ENCODE measurements at places on chromosomes 7 and 10. TPM values are rescaled to one million over a fixed set of nuclear protein-coding genes. Genes with fewer than 3 reads are reported as not detected.

CFTR gene
- not detected for total RNA-seq

ANKRD30A gene
- total RNA-seq = not detected

LIPK gene
- not detected for total RNA-seq

SEC31B gene
- 1.6 TPM for total RNA-seq

XPNPEP1 gene
- 142 TPM for total RNA-seq
